ENCODE measurements at places on chromosomes 7 and 10.

- DNase-seq = no peak
Measured at GRCh38 chr7:108004220-108005142, 1.5 kb upstream of the LAMB1 start.

DNA sequence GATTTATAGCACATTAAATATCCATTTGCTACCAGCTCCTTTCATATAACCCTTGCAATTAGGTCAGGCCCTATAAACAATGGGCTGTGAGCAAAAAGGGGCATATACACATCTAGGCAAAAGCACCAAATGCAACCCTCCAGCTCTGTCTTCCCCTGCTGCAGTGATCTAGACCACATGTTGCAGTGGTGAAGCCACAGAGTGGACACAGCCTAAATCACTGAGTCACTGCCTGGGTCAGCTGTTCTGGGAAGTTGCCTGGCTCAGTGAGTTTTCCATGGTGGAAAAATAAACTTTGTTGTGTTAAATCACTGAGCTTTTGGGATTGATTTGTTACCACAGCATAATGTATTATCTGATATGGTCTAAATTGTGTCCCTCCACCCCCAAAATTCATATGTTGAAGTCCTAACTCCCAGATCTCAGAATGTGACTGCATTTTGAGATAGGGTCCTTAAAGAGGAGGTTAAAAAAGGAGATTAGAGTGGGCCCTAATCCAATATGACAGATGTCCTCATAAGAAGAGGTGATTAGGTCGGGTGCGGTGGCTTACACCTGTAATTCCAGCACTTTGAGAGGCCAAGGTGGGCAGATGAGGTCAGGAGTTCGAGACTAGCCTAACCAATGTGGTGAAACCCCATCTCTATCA lies 70.4 kb downstream of the ZFAND4 start:
- no peak for DNase-seq

- no peak for DNase-seq
Measured at GRCh38 chr10:1668399-1668798, 68.9 kb downstream of the ADARB2 start.

DNA sequence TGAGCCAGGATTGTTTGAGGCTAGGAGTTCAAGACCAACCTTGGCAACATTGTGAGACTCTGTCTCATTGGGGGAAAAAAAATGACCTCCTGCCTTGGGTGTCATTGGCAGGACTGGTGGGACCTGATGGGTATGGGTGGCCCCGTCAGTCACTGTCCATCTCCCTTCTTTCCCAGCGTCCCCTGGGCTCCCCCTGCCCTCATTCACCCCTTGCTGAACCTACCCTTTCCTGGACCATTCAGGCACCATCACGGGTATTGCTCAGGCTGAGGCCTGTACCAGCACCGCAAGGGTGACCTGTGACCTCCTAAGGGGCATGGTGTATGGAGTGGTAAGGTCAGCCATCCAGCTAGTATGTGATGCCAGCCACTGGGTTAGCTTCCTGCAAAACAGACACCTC lies 19.4 kb downstream of the ASL start:
- DNase-seq = no peak

GRCh38 chr10:69576334-69577011 lies 3.3 kb upstream of the NEUROG3 start:
- no peak for DNase-seq

GRCh38 chr10:16852624-16853023 lies 35.4 kb upstream of the RSU1 start:
- no peak for DNase-seq

DNA sequence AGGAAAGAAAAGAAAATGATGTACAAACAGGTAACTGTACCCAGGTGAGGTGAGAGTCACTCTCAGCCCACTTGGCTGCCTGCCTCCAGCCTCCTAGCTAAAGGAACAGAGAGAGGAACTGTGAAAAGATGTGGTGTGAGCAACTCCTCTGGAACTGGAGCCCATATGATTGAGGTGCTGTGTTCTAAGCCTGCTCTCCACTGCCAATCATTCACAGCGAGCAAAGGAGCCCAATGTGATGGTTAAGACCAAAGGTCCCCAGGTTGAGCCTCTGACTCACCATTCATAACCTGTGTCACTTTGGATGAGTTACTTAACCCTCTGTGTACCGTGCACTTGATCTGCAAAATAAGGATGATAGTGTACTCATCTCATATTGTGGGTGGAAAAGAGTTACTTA lies 868.1 kb upstream of the AUTS2 start:
- no peak for DNase-seq

DNA sequence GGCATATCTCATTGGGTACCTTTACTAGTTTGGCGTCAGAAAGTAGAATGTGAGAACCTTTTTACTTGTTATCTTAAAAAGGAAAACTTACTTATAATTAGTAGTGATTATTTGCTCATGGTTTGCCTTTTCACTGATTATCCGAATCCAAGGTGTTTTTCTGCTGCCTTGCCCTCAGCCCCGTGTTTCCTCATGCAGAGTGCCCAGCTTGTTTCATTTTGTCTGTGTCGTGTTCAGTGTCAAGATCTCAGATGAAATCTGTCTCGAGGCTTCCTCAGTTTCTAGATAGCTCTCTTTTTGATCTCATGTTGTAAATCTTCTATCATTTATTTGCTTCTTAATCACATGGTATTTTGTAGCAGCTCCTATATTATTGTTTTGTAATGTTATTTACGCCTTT lies 30.1 kb downstream of the RPA3 start:
- no peak for DNase-seq

DNA sequence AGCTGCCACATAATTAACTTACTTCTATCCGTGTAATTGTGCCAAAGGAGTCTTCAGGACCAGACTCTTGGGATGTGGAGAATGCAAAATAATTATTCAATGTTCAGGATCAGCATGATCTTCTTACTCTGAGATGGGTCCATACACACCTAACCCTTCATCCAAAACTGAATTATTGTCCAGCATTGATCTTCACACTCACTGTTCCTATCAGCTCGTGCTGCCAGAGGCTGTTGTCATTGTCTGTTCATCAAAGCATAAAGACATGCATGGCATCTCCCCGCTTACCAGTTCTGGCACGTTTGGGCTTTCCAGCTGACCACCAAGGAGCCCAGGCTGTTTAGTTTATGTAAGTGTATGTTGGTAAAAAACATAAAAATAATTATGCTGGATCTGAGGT lies 1090.7 kb downstream of the DNAJB9 start:
- no peak for DNase-seq

- DNase-seq = peak; percentile 55
Measured at GRCh38 chr7:104973909-104974415, 40.0 kb upstream of the KMT2E start.

- no peak for DNase-seq
Measured at GRCh38 chr10:94465684-94466083, 63.3 kb downstream of the TBC1D12 start.

- DNase-seq = no peak
Measured at GRCh38 chr7:126685018-126685573, 567.6 kb downstream of the GRM8 start.

DNA sequence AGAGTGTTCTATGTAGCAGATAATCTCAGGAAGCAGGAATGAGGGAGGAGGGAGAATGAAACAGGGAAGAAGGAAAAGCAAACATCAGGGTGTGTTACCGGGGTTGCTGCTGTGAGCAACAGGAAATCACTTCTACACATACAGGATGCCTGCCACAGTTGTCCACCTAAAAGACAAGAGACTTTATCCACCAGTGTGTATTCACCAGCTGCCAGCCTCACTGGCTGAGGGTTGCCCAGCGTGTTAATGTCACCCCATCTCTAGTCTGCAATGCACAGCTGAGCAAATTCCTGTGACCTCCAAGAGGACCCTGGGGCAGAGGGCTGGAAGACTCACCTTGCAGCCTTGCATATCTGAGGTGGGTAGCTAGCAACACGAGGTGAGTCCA lies 183.7 kb downstream of the GPAM start:
- no peak for DNase-seq

DNA sequence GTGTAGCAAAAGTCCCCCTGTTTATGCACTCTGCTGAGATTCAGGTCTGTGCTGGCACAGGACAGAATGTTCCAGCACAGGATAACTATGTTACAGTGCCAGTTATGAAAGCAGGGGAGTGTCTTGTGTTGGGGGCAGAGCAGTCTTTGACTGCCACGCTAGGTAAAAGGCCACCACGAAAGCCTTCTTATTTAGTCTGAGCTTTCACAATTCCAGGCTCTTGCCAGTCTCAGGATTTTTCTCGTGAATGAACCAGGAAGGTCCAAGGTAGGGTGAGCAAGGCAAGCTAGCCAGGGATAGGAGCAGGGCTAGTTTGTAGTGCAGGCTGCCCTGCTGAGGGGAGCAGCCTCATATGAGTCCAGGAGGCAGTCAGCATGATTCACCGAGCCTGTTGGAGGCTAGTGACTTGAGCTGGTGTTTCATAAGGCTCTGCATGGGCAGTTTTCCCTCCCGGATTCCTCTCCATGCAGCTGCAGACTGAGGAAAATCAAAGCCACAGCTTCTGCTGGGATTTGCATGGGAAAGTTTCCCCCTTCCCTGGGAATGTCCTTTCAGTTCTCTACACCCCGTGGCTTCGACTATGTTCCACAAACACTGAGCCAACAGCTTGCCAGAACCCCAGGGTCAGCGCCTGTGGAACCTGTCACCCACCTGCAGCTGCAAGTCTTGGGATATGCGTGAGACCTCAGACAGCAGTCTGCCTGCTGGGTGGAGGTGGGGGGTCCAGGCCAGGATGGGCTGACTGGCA lies 112.3 kb downstream of the JCAD start:
- DNase-seq = peak; percentile 35

DNA sequence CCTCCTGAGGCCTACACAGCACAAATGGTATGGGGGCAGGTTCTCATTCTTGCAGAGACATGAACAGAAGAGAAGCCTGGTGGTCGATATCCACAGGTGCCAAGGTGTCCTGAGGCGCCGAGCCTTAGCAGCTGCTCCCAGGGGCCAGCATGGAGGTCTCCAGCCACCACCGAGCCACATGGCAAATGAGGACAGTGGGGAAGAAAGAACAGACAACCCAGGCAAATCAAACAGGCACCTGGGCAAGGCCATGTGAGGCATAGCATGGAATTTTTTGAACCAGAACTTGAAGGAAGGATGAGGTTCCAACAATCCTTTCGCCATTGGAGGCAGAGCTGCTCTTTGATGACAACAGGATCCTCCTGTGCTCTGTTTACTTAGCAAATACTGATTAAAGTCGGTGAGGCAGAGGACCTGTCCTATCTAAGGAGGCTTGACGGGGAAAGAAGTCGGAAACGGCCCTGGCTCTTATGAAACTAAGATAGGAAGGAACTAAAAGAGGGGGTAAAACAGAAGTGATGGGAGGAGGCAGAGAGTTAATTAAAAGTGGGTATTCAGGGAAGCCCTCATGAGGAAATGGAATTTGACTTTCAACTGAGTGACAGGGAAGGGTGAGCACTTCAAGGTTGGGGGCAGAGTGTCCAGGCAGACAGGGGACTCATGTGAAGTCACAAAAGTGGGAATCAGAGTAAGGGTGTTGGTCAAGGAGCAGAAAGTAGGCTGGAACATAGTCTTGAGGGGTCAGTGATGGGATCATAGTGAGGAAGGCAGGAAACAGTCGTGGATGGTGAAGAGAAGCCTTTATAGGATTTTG lies 8.6 kb upstream of the CALML3 start:
- DNase-seq = no peak

DNA sequence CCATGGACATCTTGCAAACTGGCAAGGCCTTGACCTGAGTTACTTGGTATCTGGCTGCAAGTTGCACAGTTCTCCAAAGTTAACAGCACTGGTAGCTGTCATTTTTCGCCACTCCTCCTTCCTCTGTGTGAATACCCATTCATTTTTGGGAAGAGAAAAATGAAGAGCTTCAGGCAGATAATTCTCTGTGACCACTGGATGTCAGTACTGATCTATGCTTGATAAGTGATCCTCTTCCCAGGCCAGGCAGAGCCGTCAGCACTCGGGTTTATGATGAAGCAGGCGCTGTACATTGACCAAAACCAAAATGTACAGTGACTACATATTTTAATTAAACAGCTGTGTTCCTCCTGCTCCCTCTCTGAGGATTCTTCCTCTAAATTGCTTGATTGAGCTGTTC lies 55.9 kb upstream of the PDZD8 start:
- DNase-seq = no peak

DNA sequence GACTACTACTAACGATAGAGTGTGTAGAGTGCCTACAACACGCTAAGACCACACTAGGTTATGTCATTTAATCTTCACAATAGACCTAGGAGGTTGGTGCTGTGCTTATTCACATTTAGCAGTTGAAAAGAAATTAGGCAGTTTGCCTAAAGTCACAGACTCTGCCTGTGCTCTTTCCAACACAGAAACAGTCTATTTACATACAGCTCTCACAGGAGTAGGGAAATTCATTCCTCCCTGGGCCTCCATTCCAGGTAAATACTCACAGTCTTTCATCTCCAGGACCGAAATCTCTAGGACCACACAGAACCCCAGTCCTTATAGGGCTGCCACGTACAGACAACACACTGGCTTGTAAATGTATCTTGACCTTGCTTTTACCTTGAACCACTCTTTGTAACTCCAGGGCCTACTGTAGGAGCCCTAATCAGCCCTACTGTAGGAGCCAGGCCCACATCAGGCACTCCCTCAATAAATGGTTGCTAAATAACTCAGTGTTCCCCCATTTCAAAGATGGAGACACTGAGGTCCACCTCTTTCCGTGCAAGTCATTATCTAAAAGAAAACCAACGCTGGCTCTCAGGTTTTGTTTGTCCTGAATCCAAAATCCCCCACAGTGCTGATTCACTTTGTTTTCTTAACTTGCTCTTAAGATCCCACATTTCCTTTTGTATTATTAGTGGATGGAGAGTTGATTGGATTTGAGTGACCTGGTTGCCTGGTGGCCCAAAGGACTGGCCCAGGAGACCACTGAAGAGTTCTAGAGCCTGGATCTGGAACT lies 146.9 kb downstream of the KCNMA1 start:
- DNase-seq = no peak

GRCh38 chr10:55410415-55410885 lies 609.4 kb upstream of the PCDH15 start:
- no peak for DNase-seq

DNA sequence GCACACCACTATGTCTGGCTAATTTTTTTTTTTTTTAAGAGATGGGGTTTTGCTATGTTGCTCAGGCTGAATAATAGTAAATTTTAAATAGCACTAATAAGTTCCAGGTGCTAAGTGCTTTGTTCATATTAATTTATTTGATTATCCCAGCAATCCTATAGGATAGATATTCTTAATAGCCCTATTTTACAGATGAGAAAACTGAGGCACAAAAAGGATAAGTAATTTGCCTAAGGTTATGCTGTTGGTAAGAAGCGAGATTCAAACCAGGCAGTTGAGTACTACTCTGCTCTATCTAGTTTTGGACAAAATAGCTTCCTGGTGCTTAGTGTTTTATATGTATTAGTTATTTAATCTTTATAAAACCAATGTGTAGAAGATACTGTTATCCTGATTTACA lies 72.5 kb upstream of the STRIP2 start:
- DNase-seq = no peak

GRCh38 chr10:126549344-126549743 lies 121.1 kb downstream of the C10orf90 start:
- no peak for DNase-seq

Data from amniotic stem cell (primary cell).